CD4-positive, alpha-beta T cell treated with Interleukin-15 for 4 hours (primary cell): ENCODE measurements at places on chromosomes 6 and 20.

GRCh38 chr20:63500902-63501817 lies 2.3 kb upstream of the EEF1A2 start:
- DNase-seq = no peak

GRCh38 chr6:45688180-45688579 lies 310.4 kb upstream of the SUPT3H start:
- DNase-seq = no peak

DNA sequence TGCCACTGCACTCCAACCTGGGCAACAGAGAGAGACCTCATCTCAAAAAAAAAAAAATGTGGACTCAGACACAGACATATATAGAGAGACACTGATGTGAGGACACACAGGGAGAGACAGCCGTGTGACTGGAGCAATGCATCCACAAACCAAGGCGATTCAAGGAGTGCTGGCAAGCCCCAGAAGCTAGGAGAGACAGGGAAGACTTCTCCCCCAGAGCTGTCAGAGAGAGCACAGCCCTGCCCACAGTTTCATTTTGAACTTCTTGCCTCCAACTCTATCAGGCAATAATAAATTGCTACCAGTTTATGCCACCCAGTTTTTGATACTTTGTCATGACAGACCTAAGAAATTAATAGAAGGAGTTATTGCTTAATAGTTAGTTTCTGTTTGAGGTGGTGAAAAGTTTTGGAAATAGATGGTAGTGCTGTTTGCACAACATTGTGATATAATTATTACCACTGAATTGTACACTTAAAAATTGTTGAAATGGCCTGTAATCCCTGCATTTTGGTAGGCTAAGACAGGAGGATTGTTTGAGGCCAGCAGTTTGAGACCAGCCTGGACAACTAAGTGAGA lies 5.1 kb upstream of the MDFI start:
- DNase-seq = no peak

- DNase-seq = no peak
Measured at GRCh38 chr6:3297006-3297405, 38.3 kb downstream of the PSMG4 start.

DNA sequence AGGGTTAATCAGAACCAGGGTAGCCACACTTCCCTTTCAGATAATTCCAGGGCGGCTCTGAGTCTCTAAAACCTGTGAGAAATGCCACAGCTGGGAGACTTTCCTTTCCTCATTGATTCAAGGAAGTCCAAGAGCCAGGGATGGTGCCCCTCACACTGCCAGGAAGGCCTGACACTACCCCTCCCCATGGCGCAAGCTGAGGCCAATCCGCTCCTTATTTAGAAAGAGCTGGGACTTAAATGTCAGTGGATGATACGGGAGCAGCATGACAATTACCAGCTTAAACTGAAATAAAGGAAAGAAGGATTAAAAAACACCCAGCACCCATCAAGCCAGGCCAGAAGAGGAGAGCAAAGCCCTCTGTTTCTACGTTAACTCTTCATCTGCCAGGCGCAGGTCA lies 244.4 kb downstream of the LRFN2 start:
- no peak for DNase-seq

DNA sequence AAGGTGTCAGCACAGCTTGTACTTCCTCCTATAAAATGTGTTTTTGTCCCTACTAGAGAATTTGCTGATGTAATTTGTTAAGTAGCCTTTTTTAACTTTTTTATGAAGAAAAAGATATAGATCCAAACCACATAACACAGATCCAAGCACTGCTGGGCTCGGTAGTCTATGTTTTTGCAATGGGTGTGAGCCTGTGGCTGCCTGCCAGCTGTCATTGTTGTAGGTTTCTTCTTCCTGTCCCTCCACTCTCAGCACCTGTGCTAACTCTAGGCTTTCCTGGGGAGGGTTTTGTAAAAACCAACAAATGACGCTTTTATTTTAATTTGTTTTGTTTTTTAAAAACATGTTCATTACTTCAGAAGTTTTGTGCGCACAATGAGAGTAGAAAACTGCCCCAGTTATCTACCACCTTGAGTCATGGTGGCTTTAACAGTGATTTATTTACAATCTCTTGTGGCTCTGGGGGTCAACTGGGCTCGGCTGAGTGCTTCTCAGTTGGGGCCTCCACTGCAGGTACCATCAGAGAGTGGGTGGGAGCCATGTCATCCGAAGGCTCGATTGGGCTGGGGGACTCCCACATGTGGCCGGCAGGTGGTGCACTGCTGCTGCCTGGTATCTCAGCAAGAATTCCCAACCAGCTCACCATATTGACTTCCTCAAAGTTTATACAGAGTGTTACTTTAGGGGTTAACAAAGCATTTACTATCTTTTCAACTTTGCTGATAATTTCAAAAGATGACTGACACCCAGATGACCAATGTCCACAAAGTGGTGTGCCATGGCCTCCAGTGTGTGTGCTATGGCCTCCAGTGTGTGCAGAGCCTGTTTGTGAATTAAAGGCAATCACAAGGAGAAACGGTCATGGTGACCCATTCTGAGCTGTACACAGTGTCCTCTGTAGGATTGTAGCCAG lies 3.0 kb upstream of the CCR6 start:
- peak; percentile 53 for DNase-seq
